ENCODE measurements at places on chromosomes 2 and 18.
A peak's percentile ranks its signal among the peaks of the same experiment; 100 is the strongest.

- DNase-seq, result no peak
Measured at GRCh38 chr2:84816426-84817026, 64.4 kb downstream of the TRABD2A start.

DNA sequence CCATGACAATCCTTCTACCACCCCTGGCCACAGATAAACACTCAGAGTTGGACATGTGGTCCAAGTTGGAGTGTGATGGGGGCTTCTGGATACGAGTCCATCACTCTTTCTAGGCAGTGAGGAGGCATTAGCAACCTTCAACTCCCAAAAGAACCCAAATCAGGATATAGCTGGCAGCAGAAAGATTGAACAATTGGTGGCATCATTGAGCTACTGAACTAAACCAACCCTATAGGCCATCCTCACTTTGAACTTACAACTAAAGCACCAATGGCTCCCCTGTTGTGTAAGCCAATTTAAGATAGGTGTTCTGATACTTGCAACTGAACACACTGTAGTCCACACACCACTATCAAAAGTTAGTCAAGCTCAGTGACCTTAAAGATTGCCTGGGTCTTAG lies 24.0 kb upstream of the MARCO start:
- no peak for DNase-seq

GRCh38 chr2:118146315-118147283 lies 58.3 kb downstream of the INSIG2 start:
- no peak for DNase-seq

DNA sequence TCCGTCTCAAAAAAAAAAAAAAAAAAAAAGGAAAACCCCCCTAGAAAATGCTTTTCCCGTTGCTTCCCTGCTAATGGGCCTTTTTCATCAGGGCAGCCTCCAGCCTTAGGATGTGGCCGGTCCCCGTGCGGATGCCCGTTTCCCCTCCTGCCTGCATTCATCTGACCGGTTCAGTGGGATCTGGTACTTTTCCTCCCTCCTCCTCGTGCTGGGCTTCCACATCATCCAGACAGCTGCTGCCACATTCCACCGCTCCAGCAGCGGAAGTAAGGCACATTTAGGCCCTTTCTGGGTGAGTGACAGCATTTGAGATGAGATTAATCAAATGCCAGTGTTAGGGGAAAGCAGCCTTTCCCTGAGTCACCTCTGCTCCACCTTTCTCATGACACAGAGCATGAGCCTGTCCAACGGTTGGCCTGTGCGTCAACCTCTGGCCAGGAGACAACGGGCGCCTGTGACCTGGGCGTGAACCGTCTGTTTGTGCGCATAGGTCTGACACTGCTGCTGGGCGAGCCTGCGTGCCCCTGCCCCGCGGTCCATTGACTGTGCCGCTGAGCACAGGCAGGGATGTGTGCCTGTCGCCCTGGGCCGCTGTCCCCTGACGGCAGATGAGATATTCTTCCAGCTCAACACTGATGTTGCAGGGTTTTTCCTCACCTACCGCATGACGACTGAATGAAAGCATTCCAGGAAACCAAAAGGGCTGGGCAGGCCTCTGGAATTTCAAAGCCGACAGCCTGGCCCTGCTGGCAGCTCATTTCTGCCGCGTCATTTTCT lies 174.0 kb downstream of the TGIF1 start:
- DNase-seq, result no peak

DNA sequence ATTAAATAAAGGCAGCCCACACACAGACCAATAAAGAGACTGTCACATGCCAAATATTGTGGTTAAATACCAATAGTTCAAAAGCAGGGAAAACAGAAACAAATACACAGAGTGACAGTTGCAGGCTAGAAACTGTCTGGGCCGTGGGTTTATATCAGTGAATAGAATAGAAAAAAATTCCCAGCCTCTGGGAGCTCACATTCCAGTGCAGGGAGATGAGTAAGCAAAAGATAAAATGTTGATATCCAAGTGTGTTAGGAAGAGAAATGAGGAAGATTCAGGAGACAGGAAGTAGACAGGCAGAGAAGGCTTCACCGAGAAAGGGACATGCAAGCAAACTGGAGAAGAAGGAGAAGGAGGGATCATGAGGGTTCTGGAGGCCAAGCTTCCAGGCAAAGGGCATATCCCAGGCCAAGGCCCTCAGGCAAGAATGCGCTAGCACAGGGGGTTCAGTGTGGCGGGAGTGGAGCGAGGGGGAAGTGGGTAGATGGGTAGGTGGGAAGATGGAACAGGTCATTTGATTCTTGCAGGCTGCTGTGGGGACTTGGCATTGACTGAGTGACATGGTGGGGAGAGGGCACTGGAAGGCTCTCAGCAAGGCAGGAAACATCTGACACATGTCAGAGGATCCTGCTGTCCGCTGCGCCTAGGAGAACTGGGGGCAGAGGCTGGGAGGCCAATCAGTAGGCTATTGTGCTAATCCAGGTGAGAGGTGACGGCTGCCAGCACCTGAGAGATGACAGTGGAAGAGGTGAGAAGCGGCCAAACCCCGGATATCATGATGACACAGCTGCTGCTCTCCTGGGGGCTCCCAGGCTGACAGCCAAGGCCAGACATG lies 89.2 kb downstream of the ZBTB7C start:
- DNase-seq, result no peak

DNA sequence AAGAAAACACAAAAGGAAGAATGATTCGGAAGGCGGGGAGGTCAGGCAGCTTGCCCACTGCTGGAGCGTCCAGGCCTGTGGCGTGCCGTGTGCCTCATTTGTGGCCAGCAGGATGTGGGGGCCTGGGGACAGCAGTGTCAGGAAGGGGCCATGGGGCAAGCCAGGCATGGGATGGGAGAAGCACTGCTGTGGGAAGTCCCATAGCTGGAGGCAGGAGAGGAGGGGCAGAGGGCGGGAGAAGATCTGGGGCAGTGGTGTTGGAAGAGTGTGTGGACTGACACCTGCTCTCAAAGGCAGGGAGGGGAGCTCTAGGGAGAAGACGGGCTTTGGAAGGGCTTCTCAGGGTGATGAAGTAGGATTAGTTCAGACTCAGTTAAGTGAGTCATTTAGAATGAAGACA lies 133.7 kb downstream of the ACOXL start:
- DNase-seq, result no peak

DNA sequence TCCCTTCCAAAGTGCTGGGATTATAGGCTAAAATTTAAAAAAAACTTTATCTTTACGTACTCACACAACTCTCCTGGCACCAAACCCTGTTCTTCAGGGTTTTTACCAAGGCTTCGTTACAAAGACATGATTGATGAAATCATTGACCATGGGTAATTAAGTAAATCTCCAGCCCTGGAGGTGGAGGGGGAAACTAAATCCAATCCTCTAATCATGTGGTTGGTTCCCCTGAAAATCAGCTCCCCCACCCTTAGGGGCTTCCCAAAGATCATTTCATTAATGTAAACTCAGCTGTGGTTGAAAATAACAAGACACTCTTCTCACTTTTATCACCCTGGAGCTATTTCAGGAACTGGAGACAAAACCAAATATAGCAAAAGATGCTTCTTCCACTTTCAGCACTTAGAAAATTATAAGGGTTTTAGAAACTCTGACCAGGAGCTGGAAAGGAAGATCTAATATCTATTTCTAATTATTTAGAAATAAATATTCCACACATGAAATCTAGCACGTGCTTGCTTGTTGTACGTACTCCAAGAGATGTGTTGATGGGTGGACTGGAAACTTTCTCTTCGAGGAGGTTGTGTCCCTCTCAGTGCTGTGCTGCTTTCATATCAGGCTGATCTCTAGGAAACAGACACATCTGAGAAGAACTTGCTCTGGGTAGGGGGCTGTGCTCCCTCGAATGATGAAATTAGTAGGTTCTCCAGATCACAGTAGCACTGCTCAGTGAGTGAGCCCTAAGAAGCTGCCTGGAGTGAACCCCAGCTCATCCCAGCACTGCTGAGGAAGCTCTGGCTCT lies 67.2 kb downstream of the SMAD4 start:
- DNase-seq, result no peak

GRCh38 chr18:13256444-13257305 lies 38.1 kb downstream of the LDLRAD4 start:
- no peak for DNase-seq

DNA sequence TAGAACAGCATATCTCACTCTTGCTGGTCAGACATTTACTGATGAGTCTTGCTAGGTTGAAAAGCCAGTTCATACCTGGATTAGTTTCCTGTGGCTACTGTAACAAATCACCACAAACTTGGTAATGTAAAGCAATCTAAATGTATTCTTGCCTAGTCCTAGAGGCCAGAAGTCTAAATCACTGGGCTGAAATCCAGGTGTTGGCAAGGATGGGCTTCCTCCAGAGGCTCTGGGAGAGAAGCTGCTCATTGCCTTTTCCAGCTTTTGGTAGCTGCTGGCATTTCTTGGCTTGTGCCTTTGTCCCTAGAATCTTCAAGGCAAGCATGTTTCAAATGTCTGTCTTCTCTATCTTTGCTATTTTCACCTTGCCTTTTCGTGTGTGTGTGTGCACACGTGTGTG lies 62.3 kb upstream of the MAP4K3 start:
- no peak for DNase-seq

DNA sequence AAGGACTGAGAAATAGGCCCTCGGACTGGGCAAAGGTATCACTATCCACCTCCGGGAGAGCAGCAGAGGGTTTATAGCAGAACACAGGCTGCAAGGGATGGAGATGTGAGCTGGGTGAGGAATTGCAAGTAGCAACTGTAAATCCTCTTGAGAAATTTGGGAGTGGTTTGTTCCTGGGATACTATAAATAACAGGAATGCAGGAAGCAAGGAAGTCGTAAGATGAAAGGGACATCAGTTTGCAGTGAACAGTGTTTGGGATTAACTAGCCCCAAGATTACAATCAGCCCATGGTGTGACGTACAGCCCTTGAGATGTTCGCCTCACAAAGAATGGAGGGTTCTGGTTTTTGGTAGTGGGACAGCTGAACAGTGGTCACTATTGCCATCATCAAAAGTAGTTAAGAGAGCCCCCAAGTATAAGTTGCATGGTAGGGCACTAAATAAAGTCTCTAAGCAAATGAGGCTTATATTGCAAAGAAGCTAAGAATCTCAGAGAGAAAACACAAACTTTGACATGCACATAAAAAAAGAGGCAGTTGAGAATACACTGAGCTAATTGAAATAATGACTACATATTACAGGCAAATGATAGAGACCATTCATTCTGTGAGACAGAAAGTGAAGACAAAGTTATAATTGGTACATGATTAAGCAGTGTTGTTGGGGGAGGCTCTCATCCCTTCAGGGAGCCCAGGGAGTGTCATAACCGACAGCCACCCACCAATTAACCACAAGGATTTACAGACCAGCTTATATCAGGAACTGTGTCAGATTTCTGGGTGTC lies 362.5 kb upstream of the ACVR2A start:
- DNase-seq, result no peak

DNA sequence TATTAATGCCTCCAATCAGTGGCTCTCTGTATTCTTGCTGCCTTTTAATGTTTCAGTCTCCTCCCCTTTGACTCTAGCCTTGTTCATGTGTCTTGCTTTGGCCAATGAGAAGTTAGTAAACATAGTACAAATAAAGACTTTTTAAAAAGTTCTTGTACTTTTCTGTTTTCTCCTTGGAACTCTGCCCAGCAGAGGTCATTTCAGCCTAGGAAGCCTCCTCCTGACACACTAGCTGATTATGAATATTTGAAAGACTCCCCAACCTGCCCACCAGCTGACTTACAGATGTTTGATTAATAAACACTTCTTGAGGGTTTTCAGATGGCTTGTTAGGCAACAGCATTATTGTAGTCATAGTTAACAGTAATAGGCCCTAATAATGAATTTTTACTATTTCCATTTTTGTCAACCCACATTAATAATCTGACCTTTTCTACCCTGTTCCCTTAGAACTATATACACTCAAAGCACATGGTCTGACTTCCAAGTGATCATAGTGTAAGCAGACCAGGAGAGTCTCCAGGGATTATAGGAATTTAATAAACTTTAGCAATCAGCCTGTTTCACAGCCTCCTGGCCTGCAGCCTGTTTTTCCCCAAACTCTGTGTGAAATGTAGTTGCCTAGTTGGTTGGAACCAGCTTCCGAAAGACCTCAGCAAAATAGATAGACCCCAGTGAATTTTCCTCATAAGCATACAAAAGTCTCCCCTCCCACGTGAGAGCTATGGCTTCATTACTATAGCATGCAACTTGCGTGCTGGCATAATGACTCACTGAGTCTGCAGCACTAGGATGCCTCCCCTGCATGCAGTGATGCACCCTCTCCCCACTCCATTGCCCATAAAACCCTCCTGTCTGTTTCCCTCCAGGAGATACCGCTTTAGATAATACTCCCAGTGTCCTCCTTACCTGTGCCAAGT lies 670.7 kb upstream of the ZNF804A start:
- DNase-seq, result no peak

GRCh38 chr18:73835656-73836364 lies 311.8 kb downstream of the FBXO15 start:
- DNase-seq, result no peak

DNA sequence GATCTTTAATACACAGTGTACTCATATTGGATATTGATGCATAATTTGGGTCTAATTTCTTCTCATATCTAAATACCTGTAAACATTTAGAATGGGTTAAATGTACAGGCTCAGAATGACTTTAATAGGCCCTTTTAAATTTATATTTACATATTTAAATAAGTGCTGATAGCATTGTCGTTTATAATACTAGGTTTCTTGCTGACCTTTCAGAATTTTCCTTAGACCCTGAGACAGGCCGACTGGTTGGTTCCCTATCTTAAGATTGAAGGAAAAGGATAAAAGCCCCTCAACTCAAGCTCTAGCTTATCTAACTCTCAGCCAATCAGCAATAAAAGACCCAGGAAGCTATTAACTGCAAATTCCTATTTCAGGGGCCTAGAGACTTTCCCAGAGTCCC lies 67.8 kb upstream of the HNMT start:
- DNase-seq, result no peak

- DNase-seq, result peak; percentile 48
Measured at GRCh38 chr2:109031476-109032228, 42.6 kb upstream of the EDAR start.

DNA sequence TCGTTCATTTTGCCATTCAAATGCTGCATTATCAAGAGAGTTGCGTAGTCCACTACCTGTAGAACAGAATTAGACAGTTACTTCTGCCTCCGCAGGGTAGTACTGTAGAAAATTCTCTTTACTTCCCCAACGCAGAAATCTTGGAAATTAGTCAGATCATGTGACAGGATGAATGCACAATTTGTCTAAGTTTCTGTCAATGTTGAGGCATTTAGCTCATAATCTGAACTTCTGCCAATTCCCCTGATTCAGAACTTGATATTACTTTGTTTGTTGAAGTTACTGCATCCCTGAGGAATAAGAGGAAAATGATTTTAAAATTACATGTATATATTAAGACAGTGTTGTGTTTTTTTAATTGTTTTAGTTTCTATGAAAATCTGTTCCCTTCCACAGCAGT lies 83.4 kb downstream of the TTC27 start:
- DNase-seq, result no peak

- DNase-seq, result no peak
Measured at GRCh38 chr2:168671932-168672331, 130.5 kb upstream of the NOSTRIN start.

- no peak for DNase-seq
Measured at GRCh38 chr2:5698134-5698533, 6.0 kb downstream of the SOX11 start.

DNA sequence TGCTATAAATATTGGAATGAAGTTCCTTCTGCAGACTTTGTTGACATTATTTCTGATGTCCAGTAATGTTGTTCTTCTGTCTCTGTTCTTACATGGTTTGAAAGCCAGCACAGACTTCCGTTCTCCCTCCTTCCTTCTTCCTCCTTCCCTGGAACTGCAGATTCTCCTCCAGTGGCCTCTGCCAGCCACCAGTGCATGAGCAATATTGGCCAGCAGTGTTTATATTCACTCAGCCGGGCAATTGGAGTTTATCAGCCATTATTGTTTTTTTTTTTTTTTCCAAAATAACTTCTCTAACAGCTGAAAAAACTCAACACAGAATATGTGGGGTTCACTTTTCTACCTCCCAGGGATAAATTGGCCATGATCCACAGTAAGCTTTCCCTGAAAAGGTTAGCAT lies 86.8 kb downstream of the ADCYAP1 start:
- DNase-seq, result no peak

Data from activated gamma-delta T cell (primary cell).